CD4-positive, alpha-beta T cell treated with Interleukin-4 for 4 hours (primary cell): ENCODE measurements at places on chromosomes 2 and 18.
A peak's percentile ranks its signal among the peaks of the same experiment; 100 is the strongest.

DNA sequence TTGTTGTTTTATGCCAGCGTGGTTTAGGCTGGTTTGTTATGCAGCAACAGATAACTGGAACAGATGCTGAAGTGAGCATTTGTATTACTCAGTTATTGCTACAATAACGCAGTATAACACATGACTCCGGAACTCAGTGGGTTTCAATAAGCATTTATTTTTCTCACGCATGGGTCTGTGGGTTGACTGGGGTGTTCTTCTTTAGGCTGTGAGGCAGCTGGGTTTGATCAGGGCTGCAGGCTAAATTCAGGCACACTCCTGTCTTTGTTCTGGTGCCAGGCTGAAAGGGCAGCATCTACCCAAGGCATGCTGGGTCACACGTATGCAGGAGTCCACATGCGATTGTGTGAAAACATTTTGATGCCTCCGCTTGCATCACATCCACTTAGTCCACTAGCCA is 3.8 kb upstream of the SLC1A4 start:
- no peak for DNase-seq

- no peak for DNase-seq
These were observed 685.2 kb downstream of the NUP35 start for GRCh38 chr2:183809404-183809803.

- DNase-seq = no peak
These were observed 367.0 kb downstream of the RND3 start for GRCh38 chr2:150120326-150120955.

DNA sequence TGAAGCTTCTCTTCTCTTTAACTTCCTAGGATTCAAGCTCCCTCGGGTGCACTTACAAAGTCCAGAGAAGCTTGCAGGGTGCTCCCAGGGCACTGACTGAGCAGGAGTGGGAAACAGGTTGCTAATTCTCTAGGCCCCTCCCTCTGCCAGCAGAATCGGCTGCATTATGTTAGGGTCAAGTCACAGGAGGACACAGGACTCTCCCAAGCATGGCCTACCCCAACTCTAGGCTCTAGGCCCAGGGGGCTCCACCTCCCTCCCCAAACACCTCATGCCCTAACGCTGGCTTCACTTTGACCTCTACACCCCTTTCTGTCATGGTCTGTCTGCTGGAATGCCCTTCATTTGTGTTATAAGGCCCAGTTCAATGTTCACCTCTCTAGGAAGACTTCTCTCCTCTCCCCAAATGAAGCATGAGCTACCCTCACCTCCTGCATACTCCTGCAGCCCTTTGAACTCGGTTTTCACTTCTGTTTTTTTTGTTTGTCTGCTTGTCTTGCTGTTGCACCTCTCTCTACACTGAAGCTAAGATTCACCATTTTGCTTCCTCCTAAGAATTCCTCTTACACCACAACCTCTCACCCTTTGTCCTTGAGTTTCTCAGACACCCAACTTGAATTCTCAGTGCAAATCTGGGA is 521.8 kb upstream of the ID2 start:
- no peak for DNase-seq

- no peak for DNase-seq
These were observed 38.3 kb upstream of the SESTD1 start for GRCh38 chr2:179302764-179303571.

GRCh38 chr2:25409468-25409867 is 67.7 kb upstream of the DNMT3A start:
- no peak for DNase-seq

DNA sequence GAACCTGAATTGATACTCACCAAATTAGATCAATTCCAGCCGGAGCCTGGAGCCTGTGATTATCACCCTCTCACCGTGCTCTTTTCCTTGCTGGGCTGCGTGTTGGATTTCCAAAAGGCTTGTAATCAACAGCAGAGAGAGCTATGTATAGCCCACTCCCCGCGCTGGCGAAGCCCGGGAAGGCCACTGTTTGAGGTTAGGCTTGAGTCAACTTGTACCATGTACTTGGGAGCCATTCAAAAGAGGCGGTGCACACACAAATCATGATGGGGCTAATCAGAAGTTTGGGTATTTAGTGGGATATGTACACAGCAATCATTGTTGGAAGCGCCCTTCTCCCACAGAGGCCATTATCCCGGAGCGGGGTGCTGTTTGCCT is 151.6 kb downstream of the GLI2 start:
- DNase-seq = no peak

- DNase-seq = no peak
These were observed 77.0 kb upstream of the TACR1 start for GRCh38 chr2:75276093-75277029.

DNA sequence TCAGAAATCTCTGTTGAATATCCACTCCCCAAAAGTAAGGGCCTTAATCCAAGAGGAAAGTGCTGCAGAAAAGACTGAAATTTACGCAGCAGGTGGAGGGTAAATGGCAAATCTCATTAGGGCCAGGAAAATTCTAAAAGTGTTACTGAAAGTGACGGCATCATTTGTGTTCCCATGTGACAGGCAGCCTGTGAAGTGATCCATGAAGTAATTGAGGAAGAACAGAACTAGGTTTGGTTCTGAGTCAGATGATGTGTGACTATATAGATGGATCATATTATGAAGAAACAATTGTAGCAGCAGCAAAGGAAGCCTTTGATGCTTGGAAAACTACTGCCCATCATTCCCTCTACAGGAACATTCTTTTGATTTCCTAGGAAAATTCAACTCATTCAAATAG is 401.2 kb downstream of the TGIF1 start:
- no peak for DNase-seq

GRCh38 chr2:8803658-8804379 is 33.6 kb downstream of the KIDINS220 start:
- DNase-seq = peak; percentile 2

- no peak for DNase-seq
These were observed 803.9 kb upstream of the POU3F3 start for GRCh38 chr2:104049981-104050380.
